ENCODE measurements at places on chromosomes 13 and 19.
A peak's percentile ranks its signal among the peaks of the same experiment; 100 is the strongest.

DNA sequence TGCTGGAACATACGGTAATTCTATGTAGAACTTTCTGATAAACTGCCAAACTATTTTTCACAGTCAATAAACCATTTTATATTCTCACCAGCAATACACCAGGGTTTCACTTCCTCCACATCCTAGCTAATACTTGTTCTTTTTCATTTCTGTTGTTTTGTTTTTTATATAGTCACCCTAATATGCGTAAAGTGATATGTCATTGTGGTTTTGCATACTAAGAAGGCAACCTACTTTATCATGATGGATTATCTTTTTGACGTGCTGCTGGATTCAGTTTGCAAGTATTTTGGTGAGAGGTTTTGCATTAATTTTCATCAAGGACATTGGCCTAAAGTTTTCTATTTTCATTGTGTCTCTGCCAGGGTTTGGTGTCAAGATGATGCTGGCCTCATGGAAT lies 1384.1 kb downstream of the UQCRFS1 start:
- peaks cover 70% of the 10 kb centered on the region for H3K36me3 ChIP-seq
- peaks cover 4% of the 10 kb centered on the region for H3K27me3 ChIP-seq
- H3K4me3 ChIP-seq = no peak overlapping the region
- H3K4me1 ChIP-seq = no peaks in the 10 kb centered on the region

- no peak overlapping the region for H3K27ac ChIP-seq
- no peaks in the 10 kb centered on the region for H3K27me3 ChIP-seq
- no peak for DNase-seq
- peaks cover 9% of the 10 kb centered on the region for H3K36me3 ChIP-seq
- H3K4me1 ChIP-seq = peaks cover 16% of the 10 kb centered on the region
Measured at GRCh38 chr13:79772811-79773210, 291.9 kb downstream of the NDFIP2 start.

DNA sequence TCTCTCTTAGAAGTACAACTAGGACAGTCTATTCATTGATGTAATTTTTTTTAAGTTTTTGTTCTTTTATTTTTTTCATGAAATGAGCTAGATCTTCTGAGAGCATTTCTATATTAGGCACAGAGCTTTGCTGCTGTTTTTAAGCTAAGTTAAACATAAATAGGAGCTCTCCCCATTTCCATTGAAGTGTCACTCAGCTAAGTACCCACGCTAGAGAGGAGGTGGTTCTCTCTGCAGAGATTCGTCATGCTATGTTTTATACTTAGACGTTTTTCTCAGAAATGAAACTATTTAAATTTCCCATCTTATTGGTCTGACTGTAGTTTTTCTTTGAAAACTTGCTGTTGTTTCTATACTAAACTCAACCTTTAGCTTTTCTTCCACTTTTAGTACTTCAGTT lies 271.5 kb downstream of the PCDH9 start:
- no peaks in the 10 kb centered on the region for H3K36me3 ChIP-seq
- peaks cover 9% of the 10 kb centered on the region for H3K4me1 ChIP-seq
- H3K27me3 ChIP-seq = no peaks in the 10 kb centered on the region
- no peak for DNase-seq

- H3K4me1 ChIP-seq = peaks cover 45% of the 10 kb centered on the region
- DNase-seq = no peak
- no peak overlapping the region for H3K4me3 ChIP-seq
- peaks cover 25% of the 10 kb centered on the region for H3K36me3 ChIP-seq
Measured at GRCh38 chr13:28375250-28375930, 119.5 kb downstream of the FLT1 start.

GRCh38 chr13:33277037-33277740 lies 8.4 kb downstream of the STARD13 start:
- no peak for DNase-seq
- H3K27me3 ChIP-seq = no peaks in the 10 kb centered on the region
- H3K4me3 ChIP-seq = no peak overlapping the region
- H3K27ac ChIP-seq = peak overlapping the region; percentile 50
- H3K4me1 ChIP-seq = peaks cover 34% of the 10 kb centered on the region

GRCh38 chr13:48144413-48145035 lies 49.6 kb upstream of the MED4 start:
- no peak overlapping the region for H3K27ac ChIP-seq
- peaks cover 6% of the 10 kb centered on the region for H3K36me3 ChIP-seq
- no peak for DNase-seq
- no peaks in the 10 kb centered on the region for H3K4me1 ChIP-seq
- H3K4me3 ChIP-seq = no peak overlapping the region
- 0 out of 2 replicates have a peak, but pooled peaks cover 3% of the 10 kb centered on the region for H3K27me3 ChIP-seq

DNA sequence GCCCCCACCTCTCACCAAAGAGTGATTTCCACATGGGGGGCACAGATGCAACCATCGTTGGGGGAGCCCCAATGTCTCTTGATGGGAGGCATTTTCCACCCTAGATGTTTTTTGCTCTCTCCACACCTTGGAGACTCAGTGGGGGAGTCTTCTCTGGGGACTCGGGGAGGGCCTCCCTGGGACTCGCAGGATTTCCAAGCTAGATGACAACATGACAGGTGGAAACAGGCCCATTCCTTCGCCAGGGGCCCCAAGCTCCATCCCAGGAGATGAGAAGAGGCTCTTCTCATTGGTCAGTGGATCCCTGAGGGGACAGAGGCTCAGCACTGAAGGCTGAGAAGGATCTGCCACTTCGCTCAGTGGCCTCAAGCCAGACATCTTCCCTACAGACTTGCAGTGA lies 12.7 kb upstream of the KIR2DL4 start:
- H3K4me3 ChIP-seq = no peak overlapping the region
- no peak for DNase-seq
- no peak overlapping the region for H3K27ac ChIP-seq
- H3K4me1 ChIP-seq = no peaks in the 10 kb centered on the region
- peaks cover 69% of the 10 kb centered on the region for H3K36me3 ChIP-seq

DNA sequence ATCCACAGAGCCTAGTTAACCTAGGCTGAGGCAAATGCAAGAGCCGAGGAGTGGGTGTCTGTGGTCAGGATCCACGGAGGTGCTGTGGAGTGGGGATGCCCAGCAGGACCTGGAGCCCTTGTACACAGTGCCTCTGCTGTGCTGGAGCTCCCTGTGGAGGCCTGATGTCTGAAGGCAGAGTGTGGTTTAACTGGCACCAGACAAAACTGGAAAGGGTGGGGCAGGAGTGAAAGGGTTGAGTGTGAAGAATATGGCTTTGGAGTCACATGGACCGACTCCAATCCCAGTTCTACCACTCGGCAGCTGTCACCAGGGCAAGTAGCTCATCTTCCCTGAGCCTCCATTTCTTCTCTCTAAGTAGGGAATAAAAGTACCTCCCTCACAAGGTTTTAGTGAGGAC lies 60.3 kb upstream of the GPR12 start:
- no peak overlapping the region for H3K4me3 ChIP-seq
- no peak overlapping the region for H3K27ac ChIP-seq
- H3K36me3 ChIP-seq = no peaks in the 10 kb centered on the region
- DNase-seq = no peak

DNA sequence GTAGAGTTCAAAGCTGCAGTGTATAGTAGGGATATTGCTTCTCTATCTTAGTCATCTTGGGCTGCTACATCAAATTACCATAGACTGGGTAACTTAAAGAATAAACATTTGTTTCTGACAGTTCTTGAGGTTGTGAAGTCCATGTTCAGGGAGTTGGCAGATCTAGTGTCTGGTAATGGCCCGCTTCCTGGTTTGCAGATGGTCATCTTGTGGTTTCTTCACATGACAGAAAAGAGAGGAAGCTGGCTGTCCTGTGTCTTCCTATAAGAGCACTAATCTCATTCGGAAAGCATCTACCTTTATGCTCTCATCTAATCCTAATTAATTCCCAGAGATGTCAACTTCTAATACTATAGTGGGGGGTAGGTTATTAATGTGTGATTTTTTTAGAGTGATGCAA lies 6.2 kb downstream of the ZNF763 start:
- H3K4me1 ChIP-seq = peaks cover 1% of the 10 kb centered on the region
- no peak overlapping the region for H3K27ac ChIP-seq
- no peak overlapping the region for H3K4me3 ChIP-seq

DNA sequence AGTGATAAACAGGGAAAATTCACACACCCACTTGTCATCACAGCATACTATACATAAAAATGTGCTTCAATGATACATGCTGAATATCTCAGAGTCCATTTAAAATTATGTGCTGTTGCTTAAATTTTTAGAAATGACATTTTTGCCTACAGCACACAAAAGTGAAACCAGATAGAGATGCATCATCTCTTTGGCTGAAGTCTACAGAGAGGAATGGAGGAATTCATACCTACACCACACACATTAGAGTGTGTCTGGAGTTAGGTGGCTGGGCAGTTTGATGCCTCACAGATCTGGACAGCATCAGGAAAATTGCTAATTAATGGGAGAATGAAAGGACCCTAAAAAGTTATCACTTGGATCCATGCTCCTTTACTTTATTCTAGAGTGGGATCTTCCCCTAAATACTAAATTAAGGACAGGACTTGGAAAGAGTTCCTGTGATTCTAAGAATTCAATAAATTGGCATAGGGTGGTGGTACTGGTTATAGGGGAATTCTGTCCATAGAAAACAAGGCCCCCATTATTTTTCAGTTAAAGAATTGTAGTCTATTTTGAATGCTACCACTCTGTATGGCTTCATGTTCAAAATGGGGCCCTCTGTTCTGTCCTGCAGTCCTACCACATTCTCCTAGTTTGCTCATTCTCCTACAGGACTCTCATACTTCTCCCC lies 41.3 kb downstream of the RCBTB2 start:
- H3K27ac ChIP-seq = no peak overlapping the region
- no peaks in the 10 kb centered on the region for H3K27me3 ChIP-seq
- H3K4me3 ChIP-seq = no peak overlapping the region
- DNase-seq = no peak

DNA sequence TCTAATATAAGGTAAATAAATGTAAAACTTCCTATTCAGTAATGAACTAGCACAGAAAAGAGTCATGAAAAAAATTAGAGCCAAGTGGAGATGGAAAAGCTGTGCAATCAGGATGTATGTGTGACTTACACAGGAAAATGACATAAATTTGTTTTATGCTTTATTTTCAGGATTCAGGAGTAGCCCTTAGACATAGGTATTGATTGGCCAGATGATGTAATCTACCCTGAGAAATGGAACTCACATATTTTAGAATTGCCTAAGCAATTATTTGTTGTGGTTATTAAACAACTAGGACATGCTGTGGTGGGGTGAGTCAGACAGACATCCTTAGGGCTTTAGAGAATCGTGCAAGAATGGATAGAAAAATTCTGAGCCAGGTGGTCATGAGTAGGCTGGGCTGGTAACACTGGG lies 110.6 kb downstream of the PCDH9 start:
- no peaks in the 10 kb centered on the region for H3K36me3 ChIP-seq
- no peak for DNase-seq
- H3K4me3 ChIP-seq = no peak overlapping the region
- no peak overlapping the region for H3K27ac ChIP-seq
- no peaks in the 10 kb centered on the region for H3K4me1 ChIP-seq
- no peaks in the 10 kb centered on the region for H3K27me3 ChIP-seq

GRCh38 chr19:38673030-38673429 lies 25.6 kb downstream of the ACTN4 start:
- no peak overlapping the region for H3K4me3 ChIP-seq
- no peaks in the 10 kb centered on the region for H3K27me3 ChIP-seq
- no peak overlapping the region for H3K27ac ChIP-seq

DNA sequence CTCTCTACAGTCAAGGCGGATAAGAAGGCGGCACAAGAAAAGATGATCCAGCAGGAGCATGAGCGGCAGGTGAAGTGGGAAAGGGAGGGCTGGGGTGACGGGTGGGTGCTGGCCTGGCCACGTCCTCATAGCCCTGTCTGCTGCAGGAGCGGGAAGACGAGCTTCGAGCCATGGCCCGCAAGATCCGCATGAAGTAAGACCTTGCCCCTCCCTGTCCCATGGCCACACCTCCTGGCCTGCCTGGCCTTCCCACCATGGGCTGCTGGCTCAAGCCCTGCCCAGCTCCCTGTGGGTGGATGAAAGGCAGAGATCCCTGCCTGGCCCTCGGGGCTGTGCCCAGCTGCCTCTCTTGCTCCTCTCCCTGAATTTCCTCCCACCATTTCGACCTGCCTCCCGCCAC lies 7.2 kb downstream of the ZNF296 start:
- no peaks in the 10 kb centered on the region for H3K27me3 ChIP-seq
- H3K4me1 ChIP-seq = 0 out of 2 replicates have a peak, but pooled peaks cover 3% of the 10 kb centered on the region
- peaks cover 24% of the 10 kb centered on the region for H3K36me3 ChIP-seq

GRCh38 chr19:41223431-41224234 lies 4.6 kb downstream of the AXL start:
- peaks cover 9% of the 10 kb centered on the region for H3K36me3 ChIP-seq
- DNase-seq = peak; percentile 65
- H3K4me1 ChIP-seq = peaks cover 47% of the 10 kb centered on the region
- no peaks in the 10 kb centered on the region for H3K27me3 ChIP-seq

GRCh38 chr19:4744451-4745174 lies 21.0 kb upstream of the DPP9 start:
- peaks cover 3% of the 10 kb centered on the region for H3K27me3 ChIP-seq
- H3K36me3 ChIP-seq = no peaks in the 10 kb centered on the region
- H3K27ac ChIP-seq = no peak overlapping the region
- no peak overlapping the region for H3K4me3 ChIP-seq
- peaks cover 12% of the 10 kb centered on the region for H3K4me1 ChIP-seq

GRCh38 chr19:56291867-56292266 lies 19.3 kb downstream of the EDDM13 start:
- no peaks in the 10 kb centered on the region for H3K27me3 ChIP-seq
- no peak for DNase-seq
- peaks cover 3% of the 10 kb centered on the region for H3K4me1 ChIP-seq
- peaks cover 17% of the 10 kb centered on the region for H3K36me3 ChIP-seq

DNA sequence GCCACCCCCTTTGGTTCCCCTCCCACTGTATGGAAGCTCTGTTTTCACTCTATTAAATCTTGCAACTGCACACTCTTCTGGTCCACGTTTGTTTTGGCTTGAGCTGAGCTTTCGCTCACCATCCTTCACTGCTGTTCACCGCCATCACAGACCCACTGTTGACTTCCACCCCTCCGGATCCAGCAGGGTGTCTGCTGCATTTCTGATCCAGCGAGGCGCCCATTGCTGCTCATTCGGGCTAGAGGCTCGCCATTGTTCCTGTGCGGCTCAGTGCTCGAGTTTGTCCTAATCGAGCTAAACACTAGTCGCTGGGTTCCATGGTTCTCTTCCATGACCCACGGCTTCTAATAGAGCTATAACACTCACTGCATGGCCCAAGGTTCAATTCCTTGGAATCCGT lies 42.7 kb downstream of the ACTN4 start:
- H3K27me3 ChIP-seq = no peaks in the 10 kb centered on the region
- H3K27ac ChIP-seq = peak overlapping the region; percentile 98
- no peak overlapping the region for H3K4me3 ChIP-seq

Measured in WTC11 (cell line).